Adrenal gland (tissue), 19 donors: ENCODE measurements at places on chromosomes 13 and 19.

- H3K27ac ChIP-seq, result no peak overlapping the region
- H3K4me3 ChIP-seq, result no peak overlapping the region
- peaks cover 8% of the 10 kb centered on the region for H3K27me3 ChIP-seq
- H3K4me1 ChIP-seq, result no peaks in the 10 kb centered on the region
- H3K36me3 ChIP-seq, result no peaks in the 10 kb centered on the region
Measured at GRCh38 chr13:26811581-26811980, 51.0 kb upstream of the GPR12 start.

GRCh38 chr19:49441960-49442350, 628 bp upstream of the SLC17A7 start:
- H3K36me3 ChIP-seq, result peaks cover 4% of the 10 kb centered on the region
- no peaks in the 10 kb centered on the region for H3K4me1 ChIP-seq
- no peak overlapping the region for H3K27ac ChIP-seq
- H3K27me3 ChIP-seq, result peaks cover 13% of the 10 kb centered on the region
- no peak for DNase-seq

- no peaks in the 10 kb centered on the region for H3K4me1 ChIP-seq
- H3K27me3 ChIP-seq, result peaks cover 3% of the 10 kb centered on the region
- H3K27ac ChIP-seq, result no peak overlapping the region
- DNase-seq, result no peak
- H3K36me3 ChIP-seq, result no peaks in the 10 kb centered on the region
- no peak overlapping the region for H3K4me3 ChIP-seq
Measured at GRCh38 chr13:113918981-113919701, 54.7 kb downstream of the C13orf46 start.

GRCh38 chr13:63088226-63088625, 1672.6 kb upstream of the PCDH20 start:
- H3K27me3 ChIP-seq, result no peaks in the 10 kb centered on the region
- H3K4me1 ChIP-seq, result no peaks in the 10 kb centered on the region
- H3K27ac ChIP-seq, result no peak overlapping the region

DNA sequence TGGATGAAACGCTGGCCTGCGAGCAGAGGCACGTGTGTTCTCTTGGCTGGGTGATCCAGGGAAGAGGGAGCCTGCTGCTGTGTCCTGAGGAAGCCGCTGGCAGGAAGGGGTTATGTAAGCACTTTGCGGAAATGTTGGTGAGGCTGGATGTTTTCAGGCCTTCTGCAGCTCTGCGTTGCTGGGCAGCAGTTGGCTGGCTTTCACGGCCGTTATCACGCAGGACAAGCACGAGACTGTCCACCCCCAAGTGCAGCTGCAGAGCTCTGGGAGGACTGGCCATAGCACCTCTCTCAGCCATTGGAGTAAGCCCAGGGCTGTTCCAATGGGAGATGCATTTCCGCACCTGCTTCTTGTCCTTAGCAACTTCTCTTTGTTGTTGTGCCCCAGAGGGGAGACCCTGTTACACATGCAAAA, 146.9 kb upstream of the SOX21 start:
- H3K4me3 ChIP-seq, result no peak overlapping the region
- H3K27ac ChIP-seq, result no peak overlapping the region
- peak; percentile 39 for DNase-seq
- no peaks in the 10 kb centered on the region for H3K36me3 ChIP-seq
- H3K27me3 ChIP-seq, result no peaks in the 10 kb centered on the region

DNA sequence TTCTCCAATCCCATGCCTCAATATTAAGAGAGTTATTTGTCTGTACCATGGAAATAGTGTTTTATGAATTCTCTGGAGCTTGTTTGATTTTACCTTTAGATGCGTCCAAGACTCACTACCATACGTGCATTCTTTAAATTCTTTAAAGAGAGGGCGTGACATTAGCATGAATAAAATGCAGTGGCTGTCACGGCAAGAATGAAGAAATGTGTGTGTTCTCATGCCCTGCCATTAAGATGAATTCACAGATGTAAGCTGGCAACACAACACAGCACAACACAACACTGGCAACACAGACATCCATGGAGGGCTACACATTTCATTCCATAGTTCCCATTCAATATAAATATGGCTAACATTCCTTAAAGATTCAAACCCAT, 213.4 kb downstream of the ENOX1 start:
- no peaks in the 10 kb centered on the region for H3K4me1 ChIP-seq
- no peak for DNase-seq
- no peaks in the 10 kb centered on the region for H3K36me3 ChIP-seq
- H3K4me3 ChIP-seq, result no peak overlapping the region
